ENCODE measurements at places on chromosomes 11 and 22. TPM values are rescaled to one million over a fixed set of nuclear protein-coding genes. Genes with fewer than 3 reads are reported as not detected.

The LYVE1 gene
- 0.13 TPM for total RNA-seq

The RPL3 gene
- 3,339 TPM for total RNA-seq

The OR51B5 gene
- 0.18 TPM for total RNA-seq

The ZNF215 gene
- 1.9 TPM for total RNA-seq

The C11orf65 gene
- 0.21 TPM for total RNA-seq

The TNNI2 gene
- 0.38 TPM for total RNA-seq

The MPZL3 gene
- 6.4 TPM for total RNA-seq

The CEP126 gene
- 0.05 TPM for total RNA-seq

The MRGPRD gene
- not detected for total RNA-seq

The FOLR3 gene
- not detected for total RNA-seq

The APOBEC3F gene
- total RNA-seq: 30.6 TPM

The ANKK1 gene
- total RNA-seq: not detected
